ENCODE measurements at places on chromosomes 5 and 9.

DNA sequence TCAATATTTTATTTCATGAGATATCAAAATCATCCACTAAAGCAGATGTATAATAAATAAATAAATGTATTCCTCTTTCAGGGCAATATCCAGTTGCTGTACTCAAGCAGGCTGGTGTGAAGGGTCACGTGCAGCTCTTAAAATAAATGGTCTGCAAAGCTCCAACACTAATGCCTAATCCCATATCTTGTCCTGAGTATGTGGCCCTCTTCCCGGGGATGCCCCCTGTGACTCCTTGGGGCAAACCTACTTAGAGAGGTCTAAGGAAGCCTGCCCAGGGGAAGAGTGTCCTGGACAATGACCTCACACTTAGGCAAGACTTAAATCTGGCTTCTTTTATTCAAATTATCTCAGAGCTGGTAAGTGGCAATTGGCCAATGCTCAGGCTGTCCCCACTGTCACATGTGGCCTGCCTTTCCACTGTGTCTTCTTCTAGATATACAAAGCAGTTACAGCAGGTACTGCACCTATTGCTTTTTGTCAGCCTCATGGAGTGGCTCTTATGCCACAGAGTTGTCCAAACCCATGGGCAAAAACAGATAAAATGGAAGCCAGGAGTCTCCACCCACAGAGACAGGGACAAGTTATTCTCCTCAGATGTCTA is 55.3 kb downstream of the SEMA5A start:
- DNase-seq, result no peak

DNA sequence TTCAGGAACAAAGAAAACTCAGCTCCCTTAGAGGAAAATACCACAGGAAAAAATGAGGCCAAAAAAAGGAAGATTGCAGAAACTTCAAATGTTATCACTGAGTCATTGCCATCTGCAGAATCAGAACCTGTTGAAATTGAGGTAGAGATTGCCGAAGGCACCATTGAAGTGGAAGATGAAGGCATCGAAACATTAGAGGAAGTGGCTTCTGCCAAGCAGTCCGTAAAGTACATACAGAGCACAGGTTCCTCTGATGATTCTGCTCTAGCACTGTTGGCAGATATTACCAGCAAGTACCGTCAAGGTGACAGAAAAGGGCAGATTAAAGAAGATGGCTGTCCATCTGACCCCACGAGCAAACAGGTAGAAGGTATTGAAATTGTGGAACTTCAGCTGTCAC is 30.8 kb upstream of the NIM1K start:
- DNase-seq, result peak; percentile 2

DNA sequence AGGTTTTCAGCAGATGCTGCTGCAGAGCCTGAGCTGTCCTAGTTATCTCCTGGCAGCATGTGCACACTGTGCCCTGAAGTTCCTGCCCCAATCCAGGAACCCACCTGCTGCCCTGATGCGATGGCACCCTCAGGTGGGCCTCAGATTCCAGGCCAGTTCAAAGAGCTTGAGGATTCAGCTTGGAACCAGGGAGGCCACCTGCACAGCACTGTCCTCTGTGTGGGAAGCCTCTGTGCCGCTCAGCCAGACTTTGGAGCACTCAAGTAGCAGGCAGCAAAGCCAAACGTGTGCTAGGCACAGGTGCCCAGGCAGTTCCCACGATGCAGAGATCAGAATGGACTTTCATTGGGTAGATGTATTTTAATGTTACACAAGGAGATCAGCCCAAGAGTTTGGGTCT is 132.8 kb upstream of the RAPGEF1 start:
- no peak for DNase-seq

DNA sequence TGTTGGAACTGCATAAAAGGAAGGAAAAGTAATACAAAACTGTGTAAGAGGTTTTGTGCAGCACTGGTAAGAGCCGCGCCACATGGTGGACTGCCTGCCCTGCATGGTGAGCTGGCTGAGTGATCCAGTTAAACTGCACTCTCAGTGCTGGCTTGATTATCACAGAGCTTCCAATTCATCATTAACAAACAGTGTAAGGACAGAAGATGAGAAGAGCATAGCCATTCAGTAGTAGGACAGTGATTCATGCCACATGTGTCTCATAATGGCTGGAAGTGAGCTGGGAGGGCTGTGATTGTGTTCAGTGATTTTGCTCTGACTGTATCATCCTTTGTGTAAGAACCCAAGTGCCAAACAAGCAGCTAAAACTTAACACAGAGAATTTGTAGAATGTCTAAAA is 14.1 kb downstream of the ASPN start:
- no peak for DNase-seq

Data from KG1 (cell line).